ENCODE measurements at places on chromosomes 3 and 15. TPM values are rescaled to one million over a fixed set of nuclear protein-coding genes. Genes with fewer than 3 reads are reported as not detected.

GRCh38 chr3:187165144-187165543 lies 25.8 kb upstream of the RPL39L start:
- H3K4me1 ChIP-seq: no peaks in the 10 kb centered on the region
- DNase-seq: peak; percentile 59
- no peak overlapping the region for H3K4me3 ChIP-seq
- no peak overlapping the region for H3K27ac ChIP-seq
- no peaks in the 10 kb centered on the region for H3K36me3 ChIP-seq
- H3K27me3 ChIP-seq: peaks cover 5% of the 10 kb centered on the region

- no peak for DNase-seq
- no peaks in the 10 kb centered on the region for H3K36me3 ChIP-seq
These were observed 52.7 kb downstream of the MB21D2 start for GRCh38 chr3:192864941-192865340.

- peak overlapping the region; percentile 84 for H3K4me3 ChIP-seq
- H3K36me3 ChIP-seq: peaks cover 10% of the 10 kb centered on the region
- no peak for DNase-seq
- H3K27ac ChIP-seq: peak overlapping the region; percentile 76
- peaks cover 43% of the 10 kb centered on the region for H3K4me1 ChIP-seq
- H3K27me3 ChIP-seq: peaks cover 4% of the 10 kb centered on the region
These were observed 1.1 kb downstream of the EIF4G1 start for GRCh38 chr3:184315543-184315867.

The SLC24A5 gene
- not detected for polyA plus RNA-seq

The LINS1 gene
- polyA plus RNA-seq: 27.9 TPM

The CDHR4 gene
- not detected for polyA plus RNA-seq

The GABRR3 gene
- not detected for polyA plus RNA-seq

The CIDEC gene
- polyA plus RNA-seq: not detected

The RBP2 gene
- not detected for polyA plus RNA-seq

The HRH1 gene
- not detected for polyA plus RNA-seq

Data from immature natural killer cell (primary cell).